Stimulated activated naive CD8-positive, alpha-beta T cell treated with anti-CD3 and anti-CD28 coated beads, Interleukin-15, Interleukin-2, amounts not matched to agents 100 U/mL and 50 U/mL, for 24 hours (primary cell): ENCODE measurements at places on chromosomes 2 and 18.

- DNase-seq, result no peak
These were observed 39.9 kb upstream of the ELOA2 start for GRCh38 chr18:47075098-47075883.

GRCh38 chr2:118151831-118152230 lies 63.6 kb downstream of the INSIG2 start:
- no peak for DNase-seq

GRCh38 chr18:46321955-46322354 lies 217.8 kb downstream of the HAUS1 start:
- DNase-seq, result no peak

DNA sequence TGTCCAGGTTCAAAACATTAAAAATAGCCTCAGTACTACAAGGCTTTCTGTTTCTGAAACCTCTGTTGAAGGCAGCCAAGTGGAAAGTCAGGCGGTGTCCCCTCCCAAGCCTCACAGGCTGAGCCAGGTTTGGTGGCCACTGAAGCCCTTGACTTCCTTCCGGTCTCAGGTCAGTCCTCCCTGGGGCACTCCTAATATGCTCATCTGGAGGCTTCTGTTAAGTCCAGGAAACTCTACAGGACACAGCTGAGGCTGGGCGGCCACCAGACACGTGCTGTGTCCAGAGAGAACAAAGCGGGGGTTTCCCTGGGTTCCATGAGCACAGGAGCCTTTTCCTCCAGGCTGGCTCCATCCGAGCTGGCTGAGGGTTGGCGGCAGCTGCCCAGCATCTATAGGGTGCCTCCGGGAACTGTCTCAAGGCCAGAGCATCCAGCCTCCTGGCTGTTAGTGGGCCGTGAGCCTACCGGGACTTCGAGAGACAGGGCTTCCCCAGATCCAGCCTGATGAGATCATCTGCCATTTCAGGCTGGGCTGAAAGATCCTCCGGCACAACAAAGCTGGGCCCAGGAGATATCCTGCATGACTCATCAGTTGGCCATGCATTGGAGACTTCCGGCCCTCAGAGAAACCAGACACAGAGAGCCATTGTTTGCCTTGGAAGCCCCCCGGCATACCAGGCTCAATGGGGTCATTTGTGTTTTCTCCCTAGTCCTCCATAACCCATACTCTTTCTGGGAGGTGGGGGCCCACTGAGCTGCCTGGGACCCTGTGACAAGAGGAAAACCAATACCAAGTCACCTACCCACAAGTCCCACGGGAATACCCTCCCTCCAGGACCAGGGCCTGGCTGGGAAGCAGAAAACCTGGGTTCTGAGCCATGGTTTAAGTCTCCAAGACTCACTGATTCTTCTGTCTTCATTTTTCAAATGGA lies 71.7 kb downstream of the HS1BP3 start:
- no peak for DNase-seq

- no peak for DNase-seq
These were observed 92.0 kb upstream of the GULP1 start for GRCh38 chr2:188199716-188200128.

GRCh38 chr18:61371111-61371510 lies 37.9 kb downstream of the CDH20 start:
- no peak for DNase-seq

DNA sequence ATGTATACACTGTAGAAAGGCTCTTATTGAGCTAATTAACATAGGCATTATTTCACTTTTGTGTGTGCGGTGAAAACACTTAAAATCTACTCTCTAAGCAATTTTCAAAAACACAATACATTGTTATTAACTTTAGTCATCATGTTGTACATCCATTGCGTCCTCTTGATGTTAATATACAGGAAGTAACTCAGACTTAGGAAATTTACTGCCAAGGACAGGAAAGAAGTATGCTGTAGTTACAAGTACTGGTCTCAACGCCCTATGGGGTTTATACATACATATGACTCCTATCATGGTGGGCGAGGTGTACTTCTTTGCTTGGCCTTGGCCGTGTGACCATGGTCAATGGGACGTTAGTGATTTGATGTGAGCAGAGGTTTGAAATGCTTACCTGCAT lies 15.5 kb downstream of the SCTR start:
- no peak for DNase-seq

DNA sequence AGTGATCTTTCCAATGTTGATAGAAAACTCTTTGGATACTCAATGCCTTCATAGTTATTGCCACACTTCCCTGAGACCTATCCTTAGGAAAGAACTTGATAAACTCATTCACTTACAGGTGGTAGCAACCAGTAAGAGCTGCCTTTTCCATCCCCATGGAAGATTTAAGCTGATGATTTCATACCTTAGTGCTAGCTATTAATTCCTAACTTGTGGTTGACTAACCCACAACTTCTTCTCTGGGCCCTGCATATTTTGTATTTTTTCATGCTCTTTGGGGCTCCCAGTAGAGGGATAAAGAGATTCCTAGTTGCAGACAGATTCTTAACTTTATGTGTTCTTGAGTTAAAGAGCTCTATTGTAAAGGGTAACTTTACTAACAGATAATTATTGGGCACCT lies 25.2 kb upstream of the SIX3 start:
- DNase-seq, result no peak

GRCh38 chr2:226894752-226895151 lies 58.9 kb downstream of the RHBDD1 start:
- DNase-seq, result no peak

DNA sequence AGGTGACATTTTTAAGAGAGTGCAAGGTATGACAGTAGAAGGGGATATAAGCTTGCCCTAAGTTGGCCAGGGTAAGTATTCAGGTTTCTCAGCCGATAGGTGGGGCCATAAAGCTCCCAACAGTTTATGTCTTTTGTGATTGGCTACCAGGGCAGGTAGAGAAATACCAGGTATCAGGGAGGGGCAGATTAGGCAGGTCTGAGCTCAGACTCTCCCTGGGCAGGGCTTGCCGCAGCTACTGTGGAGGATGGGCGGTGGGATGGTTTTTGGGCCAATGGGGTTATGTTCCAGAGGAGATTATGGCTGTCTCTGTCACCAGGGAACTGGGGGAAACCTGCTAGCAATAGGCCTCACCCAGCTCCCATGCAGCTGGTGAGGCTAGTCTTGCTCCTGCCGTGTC lies 211.6 kb downstream of the PTH2R start:
- DNase-seq, result no peak

GRCh38 chr18:36514778-36515177 lies 217.3 kb downstream of the FHOD3 start:
- no peak for DNase-seq

DNA sequence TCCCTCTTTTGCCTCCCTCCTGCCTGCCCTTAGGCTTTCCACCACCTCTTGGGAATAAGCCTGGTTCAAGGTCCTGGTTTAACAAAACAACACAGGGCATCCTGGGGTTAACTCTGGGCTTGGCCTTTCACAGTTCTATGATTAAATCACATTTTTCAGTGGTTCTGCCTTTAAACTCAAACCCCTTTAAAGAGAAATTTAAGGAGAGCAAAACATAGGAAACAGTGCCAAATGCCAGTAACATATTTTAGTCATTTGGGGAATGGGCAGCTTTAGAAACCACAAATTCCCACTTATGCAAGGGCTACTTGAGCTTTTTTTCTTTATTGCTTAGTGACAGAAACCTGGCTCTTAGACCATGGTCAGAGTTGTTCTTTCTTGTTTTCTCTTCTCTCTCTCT lies 112.2 kb upstream of the FZD5 start:
- no peak for DNase-seq

DNA sequence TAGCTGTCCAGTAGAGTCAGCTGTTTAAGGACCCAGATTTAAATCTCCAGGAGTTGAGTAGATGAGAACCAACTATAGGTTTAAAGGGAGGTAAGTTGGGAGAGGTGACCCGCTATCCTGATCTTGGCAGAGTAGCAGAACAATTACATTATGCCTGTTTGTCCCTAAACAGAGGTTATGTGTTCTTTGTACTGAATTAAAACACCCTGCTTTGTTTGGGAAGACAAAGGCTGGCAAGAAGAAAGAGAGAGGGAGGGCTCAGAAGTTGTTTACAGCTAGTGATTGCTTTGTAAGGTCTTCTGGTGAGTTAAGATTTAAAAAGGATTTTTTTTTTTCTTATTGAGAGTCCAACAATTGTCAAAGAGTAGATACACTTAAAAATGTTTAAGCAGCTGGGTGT lies 37.3 kb downstream of the USP14 start:
- DNase-seq, result no peak

- no peak for DNase-seq
These were observed 570 bp downstream of the SCRN3 start for GRCh38 chr2:174395969-174396630.

GRCh38 chr18:50182511-50182910 lies 12.4 kb downstream of the MYO5B start:
- DNase-seq, result no peak

DNA sequence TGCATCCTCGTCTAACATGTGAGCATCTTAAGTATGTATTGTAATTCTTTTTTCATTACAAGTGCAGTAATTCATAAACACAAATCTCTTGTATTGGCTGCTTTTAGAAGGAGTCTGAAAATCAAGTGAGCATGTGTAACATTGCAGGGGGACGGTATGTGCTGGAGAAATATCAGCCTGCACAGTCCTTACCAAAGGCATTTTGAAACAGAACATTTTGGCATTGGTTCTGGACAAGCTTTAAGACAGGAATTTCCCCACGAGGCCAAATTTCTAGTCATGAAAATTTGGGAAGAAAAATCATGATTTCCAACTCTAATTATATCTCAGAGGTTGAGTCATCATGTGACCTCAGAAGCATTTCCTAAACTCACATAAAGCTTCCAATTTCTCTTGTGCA lies 24.7 kb upstream of the NRP2 start:
- no peak for DNase-seq

DNA sequence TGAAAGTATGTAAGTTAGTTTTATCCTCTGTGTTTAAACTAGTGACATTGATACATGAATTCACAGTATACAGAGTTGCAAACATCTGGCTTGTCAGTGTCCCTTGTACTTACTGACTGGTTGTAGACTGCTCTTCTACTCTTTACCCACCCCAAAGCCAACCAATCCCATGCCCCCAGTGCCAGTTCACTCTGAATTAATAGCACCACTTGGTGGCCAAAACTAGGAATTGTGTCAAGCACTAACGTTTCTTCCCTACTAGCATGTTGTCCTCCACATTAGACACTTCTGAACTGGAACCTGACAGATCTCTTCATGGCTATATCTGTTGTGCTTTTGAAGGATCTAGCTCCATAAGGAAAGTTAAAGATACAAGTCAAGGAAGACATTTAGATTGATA lies 27.2 kb upstream of the OTX1 start:
- no peak for DNase-seq

DNA sequence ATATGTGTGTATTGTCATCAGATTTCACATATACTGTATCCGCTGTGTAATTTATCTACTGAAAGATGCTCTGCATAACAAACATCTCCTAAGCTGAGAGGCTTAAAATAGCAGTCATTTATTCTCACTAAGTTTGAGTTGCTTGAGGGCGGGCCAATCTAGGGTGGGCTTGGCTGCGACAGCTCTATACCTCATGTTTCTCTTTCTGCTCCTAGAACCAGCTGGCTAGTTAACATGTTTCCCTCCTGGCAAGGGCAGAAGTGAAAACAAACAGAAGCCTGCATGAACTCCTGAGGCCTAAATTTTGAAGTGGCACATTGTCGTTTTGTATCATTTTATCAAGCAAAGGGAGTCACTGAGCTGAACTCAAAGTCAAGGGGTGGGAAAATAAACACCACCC lies 585.0 kb upstream of the VRK2 start:
- DNase-seq, result no peak

GRCh38 chr2:130825966-130826253 lies 10.8 kb upstream of the ARHGEF4 start:
- DNase-seq, result no peak

DNA sequence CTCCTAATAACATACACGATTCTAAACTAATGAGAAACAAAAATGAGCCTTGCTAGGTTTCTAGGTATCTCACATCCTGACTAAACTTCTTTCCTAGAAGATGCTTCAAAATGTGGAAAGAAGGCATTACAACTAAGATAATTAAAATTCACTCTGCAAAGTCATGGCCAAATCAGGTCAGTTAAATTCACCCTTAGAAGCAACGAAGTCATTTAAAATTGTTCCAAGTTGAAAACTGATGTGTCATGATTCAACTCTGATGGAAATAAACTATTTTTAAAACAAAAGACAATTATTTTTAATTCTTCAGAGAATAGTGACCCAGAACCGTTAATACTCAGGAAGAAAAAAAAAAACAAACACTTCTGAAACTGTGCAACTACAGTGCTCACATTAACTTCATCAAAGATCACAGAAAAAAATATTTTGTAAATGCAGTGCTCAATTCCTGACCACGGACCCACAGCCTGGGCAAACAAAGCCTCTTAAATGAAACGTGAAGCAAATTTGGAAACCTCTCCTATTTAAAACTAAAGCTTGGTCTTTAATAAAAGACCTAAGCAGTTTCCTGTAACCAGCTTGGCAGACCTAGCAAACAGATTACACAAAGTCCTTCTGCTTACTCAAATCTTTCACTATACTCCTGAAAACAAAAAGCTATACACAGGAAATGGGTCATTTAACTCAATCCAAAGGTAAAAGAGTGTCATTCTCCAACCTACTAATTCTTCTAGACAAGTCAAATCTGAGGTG lies 39.0 kb downstream of the CHN1 start:
- DNase-seq, result no peak

- no peak for DNase-seq
These were observed 56.6 kb upstream of the AGPS start for GRCh38 chr2:177335917-177336450.

DNA sequence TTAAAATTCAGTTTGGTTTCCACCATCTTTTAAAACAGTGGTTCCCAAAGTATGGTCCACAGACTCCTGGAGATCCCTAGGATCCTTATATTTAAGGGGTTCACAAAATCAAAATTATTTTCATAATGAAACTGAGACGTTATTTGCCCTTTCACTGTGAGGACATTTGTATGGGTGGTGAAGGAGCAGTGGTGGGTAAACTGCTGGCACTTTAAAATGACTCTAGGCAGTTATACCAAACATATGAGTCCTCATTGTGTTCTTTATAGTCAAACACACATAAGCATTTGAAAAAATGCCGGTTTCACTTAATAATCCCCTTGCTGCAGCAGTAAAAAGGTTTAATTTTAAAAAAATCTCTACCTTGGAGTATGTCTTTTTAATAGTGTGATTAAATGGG lies 7.2 kb downstream of the SMAD4 start:
- DNase-seq, result no peak

- DNase-seq, result no peak
These were observed 93.5 kb upstream of the B3GNT2 start for GRCh38 chr2:62102402-62102920.

DNA sequence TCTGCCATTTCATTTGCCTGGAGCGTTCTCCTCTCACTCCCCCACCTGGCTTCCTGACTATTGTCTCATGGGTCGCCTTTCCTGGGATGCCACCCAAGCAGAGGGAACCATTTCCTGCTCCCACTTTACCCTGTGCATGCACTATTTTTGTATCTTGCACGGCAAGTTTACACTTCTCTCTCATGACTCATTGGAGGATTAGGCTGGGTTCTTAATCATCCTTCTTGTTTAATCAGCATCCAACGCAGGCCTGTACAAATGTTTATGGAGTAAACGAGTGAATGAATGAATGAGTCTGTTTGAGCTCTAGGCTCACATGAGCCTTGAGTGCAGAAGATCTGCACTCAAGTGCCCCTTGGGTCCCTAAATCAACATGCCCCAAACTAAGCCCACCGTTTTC lies 3.8 kb upstream of the ARHGAP25 start:
- no peak for DNase-seq
